ENCODE measurements at places on chromosomes 6 and 20.

DNA sequence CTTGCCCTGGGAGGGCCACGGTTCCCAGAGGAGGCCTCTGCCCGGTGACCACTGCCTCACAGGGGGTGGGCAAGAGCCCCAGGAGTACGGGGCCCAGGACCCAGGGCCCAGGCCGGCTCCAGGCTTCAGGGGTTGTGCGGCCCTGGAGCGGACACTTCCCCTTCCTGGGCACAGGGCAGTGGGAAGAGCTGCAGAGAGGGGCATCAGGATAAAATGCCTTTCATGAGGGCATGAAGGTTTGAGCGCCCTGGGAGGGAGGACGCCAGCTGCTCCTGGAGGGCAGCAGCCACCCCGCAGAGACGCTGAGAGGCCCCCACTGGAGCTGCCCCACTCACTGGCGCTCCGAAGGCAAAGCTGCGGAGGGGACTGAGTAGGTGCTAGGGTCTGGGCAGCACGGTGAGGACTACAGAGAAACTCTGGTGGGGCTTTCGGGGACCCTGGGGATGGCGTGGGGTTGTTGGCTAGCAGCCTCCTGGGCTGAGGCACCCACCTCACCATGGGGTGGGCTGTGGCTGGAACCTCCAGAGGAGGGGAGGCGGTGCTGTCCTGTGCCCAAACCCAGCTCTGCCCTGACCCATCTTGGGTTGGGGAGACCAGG, 10.4 kb downstream of the LAMA5 start:
- no peak for DNase-seq

- DNase-seq = no peak
Measured at GRCh38 chr6:137084865-137085617, 40.3 kb upstream of the IL20RA start.

DNA sequence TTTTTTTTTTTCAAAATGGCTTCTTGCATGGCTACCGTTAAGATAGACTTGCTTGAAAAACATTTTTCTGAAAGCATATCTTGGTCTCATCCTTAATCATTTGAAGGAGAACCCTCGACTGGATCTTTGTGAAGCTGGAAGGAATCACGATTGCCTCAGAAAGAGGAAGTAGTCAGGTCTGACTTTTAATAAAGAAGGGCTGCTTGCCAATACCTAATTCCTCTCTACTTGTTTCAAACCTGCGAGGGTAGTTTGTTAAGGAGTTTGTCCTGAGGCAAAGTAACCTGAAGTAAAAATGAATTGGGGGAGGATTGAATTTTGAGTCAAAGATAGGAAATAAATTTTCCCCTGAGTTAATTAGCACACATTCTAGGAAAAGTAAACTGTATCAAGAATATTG, 288.1 kb upstream of the MAP3K7 start:
- no peak for DNase-seq

DNA sequence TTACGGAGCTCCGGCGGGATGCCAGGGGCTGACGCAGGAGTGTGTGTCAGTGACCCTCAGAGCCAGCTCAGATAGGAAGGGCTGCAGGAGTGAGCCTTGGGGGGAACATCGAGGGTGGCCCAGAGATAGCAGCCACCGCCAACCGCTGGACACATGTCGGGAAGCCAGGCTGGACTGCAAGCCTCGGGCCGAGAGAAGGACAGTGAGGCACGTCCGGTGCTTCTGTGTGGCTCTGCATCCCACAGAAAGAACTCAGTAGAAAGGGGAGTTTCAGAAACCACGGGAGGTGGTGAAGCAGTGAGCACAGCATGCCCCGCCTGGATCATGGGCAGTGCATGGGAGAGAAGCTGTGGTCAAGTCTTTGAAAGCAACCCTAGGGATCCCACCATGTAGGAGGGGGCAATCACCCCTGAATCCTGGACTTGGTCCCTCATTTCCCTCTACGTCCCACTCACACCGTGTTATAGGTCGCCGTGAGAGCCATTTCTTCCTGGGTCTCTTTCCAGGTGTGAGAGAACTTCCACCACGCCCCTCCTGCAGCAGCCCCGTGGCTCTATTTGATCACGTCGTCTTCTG, 383.7 kb upstream of the CDH4 start:
- no peak for DNase-seq

DNA sequence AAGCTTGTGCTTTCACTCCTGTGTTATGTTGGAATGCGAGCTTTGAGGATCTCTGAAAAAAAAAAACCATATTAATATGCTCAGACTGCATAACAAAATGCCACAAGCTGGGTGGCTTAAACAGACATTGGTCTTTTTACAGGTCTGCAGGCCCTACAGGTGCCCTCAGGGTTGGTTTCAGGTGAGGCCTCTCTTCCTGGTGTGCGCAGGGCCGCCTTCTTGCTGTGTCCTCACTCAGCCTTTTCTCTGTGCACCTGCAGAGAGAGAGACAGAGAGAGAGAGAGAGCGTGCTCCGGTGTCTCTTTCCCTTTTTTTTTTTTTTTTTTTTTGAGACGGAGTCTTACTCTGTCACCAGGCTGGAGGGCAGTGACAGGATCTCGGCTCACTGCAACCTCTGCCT, 114.1 kb upstream of the SNX9 start:
- DNase-seq = no peak

DNA sequence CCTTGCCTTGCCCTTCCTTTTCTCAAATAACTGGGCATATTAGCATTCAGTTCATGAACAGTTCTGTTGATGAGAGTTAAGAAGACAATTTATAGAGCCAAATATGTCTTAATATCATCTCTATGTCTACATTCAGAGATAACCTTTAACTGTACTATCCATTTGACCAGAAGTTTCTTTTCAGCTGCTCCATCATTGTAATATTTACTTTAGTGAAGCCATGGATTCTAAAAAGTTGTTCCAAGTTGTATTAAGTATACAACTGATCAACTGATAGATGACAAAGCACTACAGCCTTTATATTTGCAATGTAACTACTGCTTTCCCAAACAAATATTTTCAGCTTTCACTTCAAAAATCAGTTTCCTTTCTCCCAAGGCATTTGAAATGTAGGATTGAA, 1252.7 kb downstream of the EPHA7 start:
- no peak for DNase-seq

DNA sequence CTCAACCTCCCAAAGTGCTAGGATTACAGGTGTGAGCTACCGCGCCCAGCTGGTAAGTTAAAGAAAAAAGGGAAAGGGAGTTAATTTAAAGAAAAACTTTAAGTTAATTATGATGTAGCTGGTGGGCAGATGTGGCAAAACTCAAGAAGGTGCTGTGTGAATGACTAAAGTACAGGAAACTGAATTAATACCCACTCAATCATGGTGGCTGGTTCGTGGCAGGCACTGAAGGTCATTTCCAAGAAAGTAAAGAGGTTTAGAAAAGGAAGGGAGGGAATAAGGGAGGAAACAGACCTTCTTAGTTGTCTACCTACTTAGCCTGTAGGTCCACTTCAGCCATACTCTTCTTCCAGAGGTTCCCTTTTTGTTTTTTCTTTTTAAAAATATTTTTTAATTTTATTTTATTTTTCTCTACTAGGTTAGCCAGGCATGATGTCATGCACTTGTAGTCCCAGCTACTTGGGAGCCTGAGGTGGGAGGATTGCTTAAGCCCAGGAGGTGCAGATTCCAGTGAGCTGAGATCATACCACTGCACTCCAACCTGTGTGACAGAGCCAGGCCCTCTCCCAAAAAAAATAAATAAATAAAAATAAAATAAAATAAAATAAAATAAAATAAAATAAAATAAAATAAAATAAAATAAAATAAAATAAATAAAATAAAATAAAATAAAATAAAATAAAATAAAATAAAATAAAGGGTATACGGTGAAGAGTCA, 11.9 kb upstream of the TGM3 start:
- no peak for DNase-seq

DNA sequence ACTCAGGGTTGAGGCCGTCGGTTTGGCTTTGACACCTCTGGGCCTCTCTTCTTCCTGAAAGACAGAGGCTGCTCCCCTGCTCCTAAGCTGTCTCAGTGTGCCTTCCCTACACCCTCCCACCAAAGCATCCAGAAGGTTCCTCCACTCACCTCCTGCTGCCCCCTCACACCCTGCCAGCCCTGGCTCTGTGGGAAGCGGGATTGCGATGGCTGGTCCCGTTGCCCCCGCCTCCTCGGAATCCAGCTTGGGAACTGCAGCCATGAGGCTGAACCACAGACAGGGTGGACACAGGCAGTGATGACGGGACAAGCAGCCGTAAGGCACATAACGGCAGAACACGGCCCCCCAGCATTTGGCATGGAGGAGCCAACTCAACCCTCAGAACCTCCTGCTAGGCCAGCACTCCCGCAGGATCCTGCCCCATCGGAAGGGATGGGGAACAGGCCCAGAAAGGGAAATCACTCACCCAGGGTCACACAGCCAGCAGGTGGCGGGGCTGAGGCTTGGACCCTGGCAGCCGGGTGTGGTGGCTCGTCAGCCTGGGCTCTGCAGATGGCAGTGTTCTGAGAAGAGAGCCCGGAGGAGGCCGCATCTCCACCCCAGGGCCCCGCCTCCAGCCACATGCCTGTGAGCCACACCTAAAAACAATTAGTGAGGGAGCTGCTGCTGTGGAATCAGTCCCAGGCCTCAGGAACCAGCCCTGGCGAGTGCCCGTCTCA, 139.6 kb downstream of the PHACTR3 start:
- DNase-seq = no peak

DNA sequence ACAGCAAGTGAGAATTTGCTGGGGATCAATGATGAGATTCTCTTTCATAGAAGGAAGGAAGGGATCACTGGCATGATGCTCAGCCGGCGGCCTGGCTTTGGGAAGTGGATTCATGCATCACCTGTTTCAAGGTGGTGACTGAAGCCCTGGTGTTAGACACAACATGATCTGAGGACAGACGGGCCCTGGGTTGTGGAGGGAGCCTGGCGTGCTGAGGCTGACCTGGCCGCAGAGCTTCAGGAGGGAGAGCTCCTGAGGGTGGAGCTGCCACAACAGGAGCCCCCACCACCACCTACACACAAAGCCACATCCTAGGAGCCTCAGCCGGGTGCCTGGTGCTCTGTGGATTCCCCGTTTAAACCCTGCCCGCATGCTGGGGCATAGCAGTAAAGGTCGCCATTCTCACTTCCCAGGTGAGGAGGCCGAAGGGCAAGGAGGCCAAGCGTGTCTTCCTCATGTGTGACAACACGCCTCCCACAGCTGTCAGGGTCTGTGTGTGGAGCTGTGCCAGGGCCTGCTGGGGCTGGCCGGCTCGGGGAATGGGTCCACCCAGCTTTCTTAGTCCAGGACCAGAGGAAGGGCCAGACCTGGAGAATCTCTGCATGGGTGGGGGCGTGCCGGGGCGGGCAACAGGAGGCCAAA, 107.0 kb downstream of the ERMARD start:
- no peak for DNase-seq

GRCh38 chr20:19073584-19074218, 138.7 kb upstream of the SLC24A3 start:
- no peak for DNase-seq

DNA sequence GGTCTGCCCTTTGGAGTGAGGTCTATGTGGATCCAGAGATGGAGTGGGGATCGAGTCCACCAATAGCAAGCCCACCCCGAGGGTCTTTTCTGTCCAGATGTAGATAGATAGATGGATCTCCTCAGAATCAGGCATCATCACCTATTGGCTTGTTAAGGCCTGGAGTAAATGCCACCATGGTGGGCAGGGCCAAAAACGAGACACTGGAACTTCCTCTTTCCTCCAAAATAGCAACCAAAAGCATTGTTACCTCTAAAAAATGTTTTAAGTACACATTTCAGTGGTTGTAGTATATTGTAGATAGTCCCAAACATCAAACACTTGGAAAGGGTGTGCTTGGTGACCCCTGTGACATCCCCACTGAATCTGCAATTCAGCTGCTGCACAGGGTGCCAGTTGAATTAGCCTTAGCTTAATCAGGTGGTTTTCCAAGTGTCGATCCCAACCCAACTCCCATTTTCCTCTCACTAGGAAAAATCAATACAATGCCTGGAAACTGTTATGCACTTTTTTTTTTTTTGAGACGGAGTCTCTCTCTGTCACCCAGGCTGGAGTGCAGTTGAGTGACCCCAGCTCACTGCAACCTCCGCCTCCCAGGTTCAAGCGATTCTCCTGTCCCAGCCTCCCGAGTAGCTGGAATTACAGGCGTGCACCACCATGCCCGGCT, 35.0 kb upstream of the NELFCD start:
- no peak for DNase-seq

DNA sequence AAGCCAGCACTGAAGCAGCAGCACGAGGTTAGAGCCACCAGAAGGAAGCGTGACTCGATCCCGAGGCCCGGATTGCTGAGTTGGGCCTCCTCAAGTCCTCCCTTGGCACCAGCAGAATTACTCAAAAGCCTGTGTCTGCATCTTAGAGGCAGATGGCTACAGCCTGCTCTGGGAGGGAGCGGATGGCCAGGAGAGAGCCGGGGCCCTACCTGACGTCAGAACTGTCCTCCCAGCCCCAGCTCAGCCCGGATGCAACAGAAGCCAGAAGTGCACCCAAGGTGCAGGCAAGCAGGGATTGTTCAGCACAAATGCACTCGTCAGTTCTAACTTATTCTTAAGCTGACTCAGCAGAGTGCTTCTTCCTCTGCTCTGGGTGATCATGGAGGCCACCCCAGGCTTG, 155.5 kb upstream of the RPS6KA2 start:
- no peak for DNase-seq

- DNase-seq = no peak
Measured at GRCh38 chr6:164005004-164005711, 590.6 kb downstream of the QKI start.

- peak; percentile 30 for DNase-seq
Measured at GRCh38 chr20:49846206-49846807, 33.7 kb downstream of the SLC9A8 start.

DNA sequence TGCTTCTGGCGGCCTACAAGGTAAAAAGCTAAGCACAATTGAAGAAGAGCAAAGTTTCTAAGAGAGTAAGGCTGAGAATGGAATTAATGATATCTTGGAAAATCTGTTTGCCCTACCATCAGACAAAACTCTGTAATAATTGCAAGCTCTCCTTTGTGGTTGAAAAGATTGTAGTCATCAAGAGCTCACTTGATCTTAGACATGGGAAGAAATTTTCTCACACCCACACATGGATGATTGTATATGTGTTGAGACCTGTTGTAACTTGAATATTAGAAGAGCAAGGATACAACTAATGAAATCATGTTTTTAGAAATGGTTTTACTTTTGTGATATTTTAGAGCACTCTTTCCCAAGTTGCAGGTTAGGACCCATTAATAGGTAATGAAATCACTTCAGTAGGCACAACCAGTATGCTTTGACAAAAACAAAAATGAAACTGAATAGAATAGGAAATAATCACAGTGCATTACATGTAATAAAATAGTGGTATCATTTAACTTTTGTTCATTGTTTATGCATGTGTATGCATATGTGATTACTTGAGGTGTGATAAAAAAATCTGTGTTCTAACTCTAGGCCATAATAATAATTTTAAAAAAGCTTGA, 14.0 kb downstream of the DCBLD1 start:
- no peak for DNase-seq
